Upper lobe of left lung (tissue), 6 donors: ENCODE measurements at places on chromosomes 1 and 21. TPM values are rescaled to one million over a fixed set of nuclear protein-coding genes. Genes with fewer than 3 reads are reported as not detected.
A peak's percentile ranks its signal among the peaks of the same experiment; 100 is the strongest.

- H3K4me3 ChIP-seq, result peak overlapping the region; percentile 54
- H3K27ac ChIP-seq, result peak overlapping the region; percentile 95
- no peaks in the 10 kb centered on the region for H3K27me3 ChIP-seq
- no peaks in the 10 kb centered on the region for H3K36me3 ChIP-seq
Measured at GRCh38 chr1:32180186-32181060, 948 bp downstream of the TXLNA start.

DNA sequence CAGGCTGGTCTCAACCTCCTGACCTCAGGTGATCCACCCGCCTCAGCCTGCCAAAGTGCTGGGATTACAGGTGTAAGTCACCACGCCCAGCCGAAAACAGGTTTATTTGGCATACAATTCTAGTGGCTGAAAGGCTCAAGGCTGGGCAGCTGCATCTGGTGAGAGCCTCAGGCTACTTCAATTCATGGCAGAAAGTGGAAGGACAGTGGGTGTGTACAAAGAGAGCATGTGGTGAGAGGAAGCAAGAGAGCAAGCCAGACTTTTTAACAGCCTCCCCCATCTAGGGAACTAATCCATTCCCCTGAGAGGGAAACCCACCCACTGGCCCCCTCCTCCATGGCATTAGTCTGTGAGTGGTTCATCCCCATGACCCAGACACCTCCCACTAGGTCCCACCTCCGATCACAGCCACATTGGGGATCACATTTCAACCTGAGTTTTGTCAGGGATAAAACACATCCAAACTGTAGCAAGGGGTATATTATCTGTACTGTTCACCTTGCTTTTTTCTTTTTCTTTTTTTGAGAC is 9.5 kb downstream of the BMP8A start:
- no peaks in the 10 kb centered on the region for H3K36me3 ChIP-seq
- H3K27ac ChIP-seq, result no peak overlapping the region
- no peaks in the 10 kb centered on the region for H3K27me3 ChIP-seq
- DNase-seq, result no peak
- no peaks in the 10 kb centered on the region for H3K4me1 ChIP-seq

- no peak overlapping the region for H3K27ac ChIP-seq
- H3K36me3 ChIP-seq, result no peaks in the 10 kb centered on the region
- no peak overlapping the region for H3K4me3 ChIP-seq
- H3K4me1 ChIP-seq, result no peaks in the 10 kb centered on the region
- no peaks in the 10 kb centered on the region for H3K27me3 ChIP-seq
Measured at GRCh38 chr1:59666106-59666505, 148.6 kb upstream of the HOOK1 start.

- H3K27me3 ChIP-seq, result no peaks in the 10 kb centered on the region
- no peak within 1 kb of the TSS for H3K27ac ChIP-seq
- no peak within 1 kb of the TSS for H3K4me3 ChIP-seq
- no peaks in the 10 kb centered on the region for H3K36me3 ChIP-seq
Measured at GRCh38 chr1:152325111-152325510, at the start of gene FLG. TSS of gene FLG (minus strand) at chr1:152325239. CDS start at chr1:152315456, 9,783 bp downstream.

DNA sequence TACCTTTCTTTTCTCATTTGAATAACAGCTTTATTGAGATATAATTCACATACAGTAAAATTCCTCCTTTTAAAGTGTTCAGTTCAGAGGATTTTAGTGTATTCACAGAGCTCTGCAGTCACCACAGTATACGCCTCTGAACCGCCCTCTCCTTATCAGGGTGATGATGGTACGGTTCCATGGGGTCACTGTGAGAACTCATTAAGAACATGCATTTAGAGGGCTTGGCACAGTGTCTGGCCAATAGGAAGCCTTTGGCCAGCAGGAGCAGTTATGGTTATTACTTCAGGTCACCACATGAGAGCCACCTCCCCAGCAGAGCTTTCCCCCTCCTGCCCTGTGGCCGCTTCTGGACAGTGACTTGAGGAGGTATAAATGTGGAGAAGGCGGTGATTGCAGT is 27.3 kb downstream of the KCNQ4 start:
- H3K36me3 ChIP-seq, result no peaks in the 10 kb centered on the region
- no peak overlapping the region for H3K4me3 ChIP-seq
- H3K4me1 ChIP-seq, result no peaks in the 10 kb centered on the region
- H3K27me3 ChIP-seq, result no peaks in the 10 kb centered on the region

- DNase-seq, result no peak
- no peak overlapping the region for H3K4me3 ChIP-seq
- no peak overlapping the region for H3K27ac ChIP-seq
Measured at GRCh38 chr1:234633246-234634003, 23.4 kb upstream of the IRF2BP2 start.

- H3K4me3 ChIP-seq, result peak overlapping the region; percentile 47
- H3K27me3 ChIP-seq, result peaks cover 6% of the 10 kb centered on the region
- H3K4me1 ChIP-seq, result peaks cover 45% of the 10 kb centered on the region
- no peak overlapping the region for H3K27ac ChIP-seq
Measured at GRCh38 chr1:245153552-245154428, 995 bp upstream of the KIF26B start.

- H3K4me3 ChIP-seq, result no peak overlapping the region
- H3K4me1 ChIP-seq, result peaks cover 6% of the 10 kb centered on the region
- H3K36me3 ChIP-seq, result no peaks in the 10 kb centered on the region
- no peak overlapping the region for H3K27ac ChIP-seq
- no peaks in the 10 kb centered on the region for H3K27me3 ChIP-seq
- DNase-seq, result no peak
Measured at GRCh38 chr1:232511172-232511571, 118.8 kb downstream of the SIPA1L2 start.

- no peaks in the 10 kb centered on the region for H3K4me1 ChIP-seq
- H3K36me3 ChIP-seq, result no peaks in the 10 kb centered on the region
- no peak for DNase-seq
- H3K27me3 ChIP-seq, result no peaks in the 10 kb centered on the region
- no peak overlapping the region for H3K4me3 ChIP-seq
- H3K27ac ChIP-seq, result no peak overlapping the region
Measured at GRCh38 chr21:41640748-41641509, 125.9 kb downstream of the RIPK4 start.

The SLC44A3 gene
- total RNA-seq, result 20.4 TPM

DNA sequence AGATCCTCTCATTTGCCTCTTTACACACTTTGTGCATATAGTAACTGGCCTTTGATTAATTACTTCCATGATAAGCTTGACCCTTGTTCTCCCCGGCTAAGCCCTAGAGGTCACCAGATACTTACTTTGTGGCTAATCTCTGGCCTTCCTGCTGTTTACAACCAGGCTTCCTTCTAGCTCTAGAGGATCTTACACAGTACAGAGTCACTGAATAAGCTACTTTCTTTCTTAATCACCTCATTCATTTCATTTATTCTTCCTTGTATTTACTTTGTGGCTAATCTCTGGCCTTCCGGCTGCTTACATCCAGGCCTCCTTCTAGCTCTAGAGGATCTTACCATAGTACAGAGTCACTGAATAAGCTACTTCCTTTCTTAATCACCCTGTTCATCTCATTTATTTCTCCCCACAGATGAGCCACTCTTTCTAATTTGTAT is 144.3 kb upstream of the C1orf21 start:
- no peak for DNase-seq
- no peaks in the 10 kb centered on the region for H3K4me1 ChIP-seq
- H3K27me3 ChIP-seq, result no peaks in the 10 kb centered on the region
- no peak overlapping the region for H3K27ac ChIP-seq
- H3K36me3 ChIP-seq, result no peaks in the 10 kb centered on the region

The BTBD8 gene
- total RNA-seq, result 0.76 TPM

The LDLRAD1 gene
- 0.46 TPM for total RNA-seq

DNA sequence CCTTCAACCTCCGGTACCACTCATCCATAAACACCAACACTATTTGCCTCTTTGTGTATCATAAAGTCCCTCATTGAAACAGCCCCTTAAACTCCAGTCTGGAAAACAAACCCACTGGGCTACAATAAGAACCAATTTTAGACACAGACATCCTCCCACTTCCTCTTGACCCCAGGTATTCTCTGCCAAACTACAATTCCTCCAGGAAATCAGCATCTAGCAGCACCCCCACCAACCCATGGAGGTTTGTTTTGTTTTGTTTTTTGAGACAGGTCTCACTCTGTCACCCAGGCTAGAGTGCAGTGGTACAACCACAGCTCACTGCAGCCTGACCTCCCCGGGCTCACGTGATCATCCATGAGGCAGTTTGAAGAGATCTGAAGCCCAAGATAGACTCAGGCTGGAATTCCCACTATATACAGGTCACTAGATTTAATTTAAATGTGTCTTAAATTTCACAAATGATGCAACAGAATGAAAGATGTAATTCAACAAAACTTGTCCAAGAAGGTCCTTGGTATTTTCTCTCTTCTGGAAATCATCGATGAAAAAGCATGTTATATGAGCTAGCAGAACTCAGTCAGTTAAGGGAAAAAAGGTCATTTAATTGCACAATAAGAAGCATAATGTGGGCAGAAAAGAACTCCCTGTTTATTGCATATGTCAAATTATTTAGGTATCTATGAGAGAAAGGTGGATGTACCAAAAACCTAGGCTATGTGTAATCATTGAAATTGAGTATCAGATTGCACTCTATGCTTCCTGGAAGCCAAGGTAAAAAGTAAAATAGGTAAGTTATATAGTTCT is 30.3 kb downstream of the TCP10L start:
- no peaks in the 10 kb centered on the region for H3K27me3 ChIP-seq
- H3K4me3 ChIP-seq, result no peak overlapping the region
- H3K36me3 ChIP-seq, result no peaks in the 10 kb centered on the region
- no peaks in the 10 kb centered on the region for H3K4me1 ChIP-seq

- no peaks in the 10 kb centered on the region for H3K27me3 ChIP-seq
- no peak overlapping the region for H3K4me3 ChIP-seq
- H3K4me1 ChIP-seq, result peaks cover 25% of the 10 kb centered on the region
- no peak overlapping the region for H3K27ac ChIP-seq
- no peak for DNase-seq
Measured at GRCh38 chr1:26961826-26962225, 1.6 kb upstream of the KDF1 start.

GRCh38 chr1:230591678-230592077 is 50.6 kb upstream of the COG2 start:
- H3K4me3 ChIP-seq, result no peak overlapping the region
- no peak for DNase-seq
- no peaks in the 10 kb centered on the region for H3K27me3 ChIP-seq
- no peaks in the 10 kb centered on the region for H3K4me1 ChIP-seq

The ARMH1 gene
- 14.0 TPM for total RNA-seq

GRCh38 chr1:3978990-3979325 is 78.9 kb upstream of the C1orf174 start:
- H3K4me3 ChIP-seq, result no peak overlapping the region
- H3K36me3 ChIP-seq, result no peaks in the 10 kb centered on the region
- DNase-seq, result no peak
- no peak overlapping the region for H3K27ac ChIP-seq
- no peaks in the 10 kb centered on the region for H3K4me1 ChIP-seq
- no peaks in the 10 kb centered on the region for H3K27me3 ChIP-seq

GRCh38 chr1:31669786-31670592 is 25.3 kb upstream of the PEF1 start:
- no peaks in the 10 kb centered on the region for H3K27me3 ChIP-seq
- H3K4me3 ChIP-seq, result peak overlapping the region; percentile 31
- H3K27ac ChIP-seq, result peak overlapping the region; percentile 57
- peak; percentile 76 for DNase-seq
- H3K36me3 ChIP-seq, result no peaks in the 10 kb centered on the region

DNA sequence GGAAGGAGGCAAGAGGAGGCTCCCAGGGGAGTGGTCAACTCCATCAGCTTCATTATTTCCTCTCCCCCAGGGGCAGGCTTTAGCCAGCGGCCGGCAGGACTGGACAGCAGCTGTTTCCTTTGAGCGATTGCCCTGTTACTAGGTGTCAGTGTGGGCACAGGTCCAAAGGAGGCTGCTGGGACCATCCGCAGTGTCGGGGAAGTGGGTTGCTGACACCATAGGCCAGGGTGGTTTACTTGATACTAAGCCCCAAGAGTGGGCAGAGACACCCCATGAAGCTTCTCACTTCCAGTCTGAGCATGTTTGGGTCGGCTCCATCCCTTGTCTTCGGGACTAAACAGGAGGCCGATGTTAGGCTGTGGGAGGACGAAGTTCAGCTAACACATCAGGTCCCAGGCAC is 63.6 kb downstream of the KAZN start:
- no peak overlapping the region for H3K4me3 ChIP-seq
- H3K27me3 ChIP-seq, result no peaks in the 10 kb centered on the region
- H3K27ac ChIP-seq, result no peak overlapping the region
- H3K4me1 ChIP-seq, result no peaks in the 10 kb centered on the region
- no peak for DNase-seq

The ZNF695 gene
- not detected for total RNA-seq

DNA sequence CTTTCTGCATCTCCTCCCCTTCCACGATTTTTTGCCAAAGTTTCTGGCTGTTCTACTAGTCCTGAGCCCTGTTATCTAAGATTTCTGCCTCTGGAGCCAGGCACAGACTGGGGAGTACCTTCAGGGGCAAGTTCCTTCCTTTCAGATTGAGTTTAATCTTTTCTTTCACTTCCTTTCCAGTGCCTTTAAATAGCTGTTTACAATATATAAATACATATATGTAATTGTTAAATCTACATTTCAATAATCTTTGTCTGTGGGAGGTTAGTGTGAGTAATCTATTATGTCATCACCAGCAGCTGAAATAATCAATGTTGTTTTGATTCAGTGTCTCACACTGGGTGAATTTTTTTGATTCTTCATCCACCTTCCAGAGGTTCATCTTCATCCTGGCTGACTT is 31.8 kb downstream of the DIPK1A start:
- H3K36me3 ChIP-seq, result no peaks in the 10 kb centered on the region
- no peak for DNase-seq
- H3K27ac ChIP-seq, result no peak overlapping the region
- H3K4me1 ChIP-seq, result peaks cover 2% of the 10 kb centered on the region

DNA sequence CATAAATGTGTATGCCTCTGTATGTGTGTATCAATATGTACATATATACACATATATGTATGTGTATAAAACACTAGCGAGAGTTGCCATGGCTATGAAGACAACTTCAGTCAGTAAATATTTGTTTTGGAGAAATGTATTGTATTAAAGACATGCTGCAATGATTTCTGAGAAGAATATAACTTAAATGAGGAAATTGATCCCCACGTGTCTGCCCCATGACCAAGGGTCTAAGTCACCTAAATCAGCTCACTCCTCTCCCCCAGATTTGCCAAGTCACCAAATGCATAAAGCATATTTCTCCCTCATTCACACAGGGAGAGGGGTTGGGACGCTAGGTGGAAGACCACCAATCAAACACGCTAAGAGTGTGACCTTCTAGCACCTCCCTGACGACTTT is 58.3 kb upstream of the LYST start:
- peaks cover 9% of the 10 kb centered on the region for H3K4me1 ChIP-seq
- H3K27ac ChIP-seq, result no peak overlapping the region
- no peak overlapping the region for H3K4me3 ChIP-seq
- no peak for DNase-seq

DNA sequence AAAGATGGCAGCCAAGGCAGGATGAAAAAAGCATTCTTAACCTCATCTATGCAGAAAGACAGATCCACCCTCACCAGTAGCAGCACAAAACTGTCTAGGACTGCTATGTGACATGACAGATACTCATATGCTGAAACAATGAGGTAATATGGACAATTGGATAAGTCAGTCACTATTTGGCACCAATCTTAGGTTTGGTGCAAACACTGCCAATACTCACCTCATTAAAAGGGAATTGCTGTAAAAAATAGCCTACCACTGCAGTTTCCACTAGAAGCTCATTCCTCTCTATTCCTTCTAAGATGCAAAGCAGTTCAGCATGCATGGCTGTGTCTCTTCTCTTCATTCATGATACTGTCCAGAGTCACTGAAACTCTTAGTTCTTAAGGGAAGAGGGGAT is 91.7 kb downstream of the TBX15 start:
- no peak overlapping the region for H3K4me3 ChIP-seq
- H3K27ac ChIP-seq, result no peak overlapping the region
- DNase-seq, result no peak
- no peaks in the 10 kb centered on the region for H3K36me3 ChIP-seq

- H3K4me3 ChIP-seq, result no peak overlapping the region
- no peaks in the 10 kb centered on the region for H3K27me3 ChIP-seq
- H3K27ac ChIP-seq, result no peak overlapping the region
- no peaks in the 10 kb centered on the region for H3K36me3 ChIP-seq
Measured at GRCh38 chr1:19395678-19396192, 83.6 kb downstream of the SLC66A1 start.
